GM12865 (cell line): ENCODE measurements at places on chromosomes 2 and 18.
A peak's percentile ranks its signal among the peaks of the same experiment; 100 is the strongest.

DNA sequence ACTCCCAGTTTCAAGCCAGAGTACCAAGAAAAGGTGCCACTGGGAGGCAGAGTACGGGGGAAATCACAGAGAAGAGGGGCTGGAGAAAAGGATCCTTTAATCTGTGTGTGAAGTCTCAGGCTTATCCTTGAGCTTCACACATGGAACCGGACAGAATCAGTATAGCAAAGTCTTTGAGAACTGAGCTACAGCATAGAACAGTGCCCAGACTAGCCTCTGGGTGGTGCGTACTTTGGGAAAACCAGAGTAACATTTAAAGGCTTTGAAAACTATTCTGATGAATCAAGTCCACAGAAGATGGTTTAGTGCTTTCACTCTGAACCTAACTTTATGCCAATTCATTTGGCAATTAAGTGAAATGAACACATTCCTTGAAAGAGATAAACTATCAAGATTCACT lies 83.1 kb downstream of the BABAM2 start:
- no peak for DNase-seq

- DNase-seq, result no peak
Observed at GRCh38 chr2:131519466-131519865, 8.2 kb upstream of the CCDC74A start.

DNA sequence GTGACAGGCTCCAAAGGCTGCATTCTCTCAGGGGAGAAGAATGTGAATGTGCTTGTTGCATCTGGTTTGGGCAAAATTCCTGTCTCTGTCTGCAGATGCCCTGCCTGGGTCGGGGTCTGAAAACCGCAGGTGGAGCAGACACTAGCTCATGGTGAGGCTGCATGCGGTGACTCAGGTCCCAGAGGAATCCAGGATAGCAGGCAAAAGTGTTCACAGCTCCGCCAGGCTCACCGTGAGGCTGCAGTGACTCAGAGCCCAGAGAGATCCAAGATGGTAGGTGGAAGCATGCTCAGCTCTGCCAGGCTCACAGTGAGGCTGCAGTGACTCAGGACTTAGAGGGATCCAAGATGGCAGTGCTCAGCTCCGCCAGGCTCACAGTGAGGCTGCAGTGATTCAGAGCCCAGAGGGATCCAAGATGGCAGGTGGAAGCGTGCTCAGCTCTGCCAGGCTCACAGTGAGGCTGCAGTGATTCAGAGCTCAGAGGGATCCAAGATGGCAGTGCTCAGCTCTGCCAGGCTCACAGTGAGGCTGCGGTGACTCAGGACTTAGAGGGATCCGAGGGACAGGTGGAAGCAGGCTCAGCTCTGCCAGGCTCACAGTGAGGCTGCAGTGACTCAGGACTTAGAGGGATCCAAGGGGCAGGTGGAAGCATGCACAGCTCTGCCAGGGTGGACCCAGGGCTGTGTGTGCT lies 200.5 kb downstream of the ACKR3 start:
- no peak for DNase-seq

DNA sequence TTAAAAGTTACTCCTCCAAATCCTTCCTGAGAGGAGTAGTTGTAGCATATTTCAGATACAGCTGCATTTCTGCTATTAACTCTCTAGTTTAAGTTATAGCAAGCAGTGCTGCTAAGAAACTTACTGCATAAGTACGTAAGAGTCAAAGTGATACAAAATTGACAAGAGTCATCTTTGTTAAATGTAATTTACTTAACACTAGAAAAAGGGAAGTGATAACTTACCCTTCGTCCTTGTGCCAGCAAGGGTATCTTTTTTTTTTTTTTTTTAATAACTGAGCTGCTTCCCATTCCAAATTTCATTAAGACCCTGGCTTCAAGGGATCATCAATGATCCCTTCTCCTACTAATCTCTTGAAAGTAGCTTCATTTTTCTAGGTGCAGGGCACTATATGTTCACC lies 493.0 kb downstream of the PLCL1 start:
- no peak for DNase-seq

GRCh38 chr2:151973901-151974199 lies 125.0 kb downstream of the CACNB4 start:
- peak; percentile 31 for DNase-seq

DNA sequence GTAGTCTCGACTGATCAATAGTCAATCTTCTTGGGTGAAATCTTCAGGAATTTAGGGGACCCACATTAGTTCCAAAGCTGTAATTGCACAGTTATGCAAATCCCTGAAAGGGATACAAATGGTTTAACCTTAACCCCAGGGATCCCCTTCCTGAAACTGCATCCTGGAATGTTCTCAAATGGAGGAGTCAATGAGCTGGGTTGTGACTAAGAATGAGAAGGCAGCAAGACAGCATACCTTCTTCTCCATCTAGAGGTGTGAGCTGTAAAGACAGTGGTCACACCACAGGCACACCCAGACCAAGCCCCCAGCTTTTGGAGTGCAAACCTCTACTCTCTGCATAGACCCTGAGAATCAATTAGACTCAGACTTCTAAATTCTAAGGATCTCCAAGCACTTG lies 164.7 kb upstream of the MEIS1 start:
- DNase-seq, result no peak

DNA sequence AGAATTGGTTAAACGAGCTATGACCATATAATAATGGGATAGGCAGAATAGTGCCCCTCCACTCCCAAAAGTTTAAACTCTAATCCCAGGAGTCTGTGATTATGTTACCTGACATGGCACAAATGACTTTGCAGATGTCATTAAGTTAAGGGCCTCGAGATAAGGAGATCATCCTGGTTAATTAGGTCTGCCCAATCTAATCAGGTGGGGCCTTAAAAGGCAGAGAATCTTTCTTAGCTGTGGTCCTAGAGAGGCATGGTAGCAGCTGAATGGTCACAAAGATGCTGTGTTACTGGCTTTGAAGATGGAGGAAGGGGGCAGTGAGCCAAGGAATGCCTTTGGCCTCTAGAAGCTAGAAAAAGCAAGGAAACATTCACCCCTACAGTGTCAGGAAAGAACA lies 31.1 kb downstream of the TACR1 start:
- DNase-seq, result no peak

DNA sequence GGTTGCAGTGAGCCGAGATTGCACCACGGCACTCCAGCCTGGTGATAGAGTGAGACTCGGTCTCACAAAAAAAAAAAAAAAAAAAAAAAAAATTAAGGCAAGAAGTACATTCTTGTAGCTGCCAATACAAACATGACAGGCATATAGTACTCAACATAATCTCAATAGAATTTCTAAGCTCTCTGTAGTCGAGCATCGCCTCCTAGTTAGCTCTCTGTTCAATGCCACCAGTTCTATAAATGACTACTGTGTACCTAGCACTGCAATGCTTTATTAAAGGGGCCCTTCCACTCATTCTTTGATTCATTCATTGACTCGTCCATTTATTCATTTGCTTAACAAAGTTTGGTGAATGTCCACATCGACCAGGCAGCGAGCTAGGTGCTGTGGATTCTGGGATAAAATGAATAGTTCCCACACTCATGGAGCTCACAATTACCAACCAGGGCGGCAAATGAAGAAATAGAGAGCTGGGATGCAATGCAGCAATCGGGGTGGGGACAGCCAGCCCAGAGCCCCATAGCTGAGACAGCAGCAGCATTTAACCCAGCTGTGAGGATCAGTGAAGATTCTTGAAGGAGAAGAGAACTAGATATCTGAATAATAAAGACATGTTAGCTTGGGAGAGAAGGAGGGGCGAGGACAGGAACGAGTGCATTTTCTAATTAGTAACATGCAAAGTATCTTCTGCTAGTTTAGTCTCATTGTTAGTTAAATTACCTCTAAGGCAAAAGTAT lies 349.8 kb downstream of the LPIN1 start:
- DNase-seq, result no peak

- peak; percentile 80 for DNase-seq
Observed at GRCh38 chr2:241858206-241859016, at the start of gene PDCD1. Gene PDCD1, minus strand, starts transcription at chr2:241858894. Its CDS starts 56 bp downstream, at chr2:241858838.

- peak; percentile 42 for DNase-seq
Observed at GRCh38 chr2:136051725-136052048, 66.3 kb upstream of the DARS1 start.

DNA sequence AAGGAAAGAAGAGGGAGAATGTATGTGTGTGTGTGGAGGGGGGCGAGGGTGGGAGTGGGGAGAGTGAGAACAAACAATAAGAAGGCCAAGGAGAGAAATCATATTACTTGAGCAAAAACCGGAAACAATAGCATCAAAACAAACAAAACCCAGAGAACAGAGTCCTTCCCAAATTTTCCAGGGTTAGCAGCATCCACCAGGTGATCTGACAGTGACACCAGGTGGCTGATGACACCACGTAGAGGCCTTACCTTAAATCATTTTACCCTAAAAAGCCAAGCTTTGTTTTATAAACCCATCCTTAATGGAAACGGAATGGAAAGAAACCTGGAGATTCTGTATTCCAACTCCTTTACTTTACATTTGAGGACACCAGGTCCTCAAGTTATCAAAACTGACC lies 42.9 kb downstream of the CDCA7 start:
- peak; percentile 5 for DNase-seq

GRCh38 chr18:23927821-23928746 lies 86.5 kb upstream of the TTC39C start:
- DNase-seq, result no peak

DNA sequence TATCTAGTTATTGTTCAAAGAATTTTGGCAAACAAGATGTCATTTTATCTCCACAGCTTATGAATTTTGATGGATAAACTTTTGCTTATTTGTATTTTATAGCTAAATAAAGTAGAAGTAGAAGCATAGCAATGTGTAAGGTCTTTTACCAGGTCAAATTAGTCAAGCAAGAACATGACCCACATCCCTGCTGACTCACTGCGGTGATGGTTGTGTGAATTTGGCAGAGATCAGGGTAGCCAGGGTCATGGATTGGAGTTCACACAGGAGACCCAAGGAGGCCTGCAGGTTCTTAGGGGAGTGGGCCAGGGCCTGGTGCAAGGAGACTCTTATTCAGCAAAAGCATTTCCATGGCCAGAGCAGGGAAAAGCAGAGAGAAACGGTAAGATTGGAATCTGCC lies 18.7 kb downstream of the SP140 start:
- no peak for DNase-seq

DNA sequence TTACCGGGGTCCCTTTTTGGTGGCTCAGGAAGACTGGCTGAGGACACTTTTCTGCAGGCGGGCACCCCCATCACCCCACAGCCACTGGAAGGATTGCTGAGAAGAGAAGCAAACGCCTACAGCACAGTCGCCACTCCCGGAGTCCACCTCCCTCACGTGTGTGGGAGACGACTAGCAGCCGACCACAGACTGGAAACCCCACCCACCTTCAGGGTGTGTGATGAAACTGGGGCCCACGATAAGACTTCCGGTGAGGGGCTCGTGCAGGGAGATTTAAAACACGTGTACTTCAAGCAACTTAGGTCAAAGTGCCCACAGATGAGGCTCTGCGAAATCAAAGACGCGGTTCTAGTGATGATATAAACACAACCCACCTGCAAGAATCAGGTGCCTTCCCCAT lies 26.3 kb downstream of the MBP start:
- peak; percentile 71 for DNase-seq

DNA sequence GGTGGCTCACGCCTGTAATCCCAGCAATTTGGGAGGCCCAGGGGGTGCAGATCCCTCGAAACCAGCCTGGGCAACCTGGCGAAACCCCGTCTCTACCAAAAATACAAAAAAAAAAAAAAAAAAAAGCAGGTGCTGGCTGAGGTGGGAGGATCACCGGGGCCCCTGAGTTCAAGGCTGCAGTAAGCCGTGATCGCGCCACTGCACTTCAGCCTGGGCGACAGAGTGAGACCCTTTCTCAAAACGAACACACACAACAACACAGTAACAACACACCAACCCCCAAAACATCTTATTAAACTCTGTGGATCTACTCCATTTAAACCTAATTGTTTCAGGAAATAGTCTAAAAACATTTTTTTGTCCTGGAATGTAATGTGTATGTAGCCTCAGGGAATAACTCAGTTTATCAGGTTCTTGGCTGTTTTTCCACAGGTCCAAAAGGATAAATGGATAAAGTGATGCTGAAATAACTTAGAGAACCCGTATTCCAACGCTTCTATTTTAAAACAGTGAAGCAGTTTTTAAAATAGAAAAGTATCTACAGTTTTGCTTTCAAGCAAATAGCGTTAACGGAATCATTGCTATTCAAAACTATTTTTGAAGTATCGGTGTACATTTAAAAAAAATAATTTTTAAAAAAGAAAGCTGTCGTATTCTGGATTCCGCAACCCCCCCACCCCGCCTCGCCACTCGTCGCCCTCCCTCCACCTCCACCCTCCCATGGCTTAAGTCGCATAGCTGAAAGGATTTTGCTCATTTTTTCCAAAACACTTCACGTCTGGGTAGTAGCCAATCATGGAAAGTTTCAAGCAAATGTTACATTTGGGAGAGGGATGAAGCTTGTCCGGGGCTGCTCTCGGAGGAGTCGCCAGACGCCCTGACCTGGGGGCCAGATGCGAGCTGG lies 895 bp upstream of the GLS start:
- DNase-seq, result no peak

GRCh38 chr18:13302457-13303225 lies 84.1 kb downstream of the LDLRAD4 start:
- DNase-seq, result no peak

GRCh38 chr2:237723023-237723422 lies 75.6 kb upstream of the RBM44 start:
- DNase-seq, result no peak
